ENCODE measurements at places on chromosomes 5 and 9.

DNA sequence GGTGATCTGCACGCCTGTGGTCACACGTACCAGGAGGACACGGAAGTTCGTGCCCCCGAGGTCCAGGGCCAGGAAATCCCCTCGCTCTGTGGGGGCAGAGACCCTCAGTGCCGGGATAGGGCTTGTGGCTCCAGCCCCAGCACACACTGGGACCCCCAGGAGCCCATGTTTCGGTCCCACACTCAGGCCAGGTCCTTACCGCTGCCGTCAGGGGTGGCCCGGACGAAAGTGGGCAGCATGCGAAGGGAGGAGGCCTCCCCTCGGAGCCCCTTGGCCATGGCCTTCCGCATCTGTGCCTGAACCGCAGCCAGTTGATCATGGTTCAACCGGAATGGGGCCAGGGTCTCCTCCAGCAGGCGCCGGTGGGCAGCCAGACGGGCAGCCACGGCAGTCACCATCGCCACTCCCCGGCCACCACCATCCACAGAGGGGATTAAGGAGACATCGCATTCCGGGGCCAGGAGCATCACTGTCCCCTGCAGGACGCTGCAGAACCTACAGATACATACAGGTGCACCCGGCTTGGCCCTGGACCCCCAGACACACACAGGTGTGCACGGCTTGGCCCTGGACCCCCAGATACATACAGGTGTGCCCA, 11.8 kb downstream of the HK3 start:
- DNase-seq = no peak

DNA sequence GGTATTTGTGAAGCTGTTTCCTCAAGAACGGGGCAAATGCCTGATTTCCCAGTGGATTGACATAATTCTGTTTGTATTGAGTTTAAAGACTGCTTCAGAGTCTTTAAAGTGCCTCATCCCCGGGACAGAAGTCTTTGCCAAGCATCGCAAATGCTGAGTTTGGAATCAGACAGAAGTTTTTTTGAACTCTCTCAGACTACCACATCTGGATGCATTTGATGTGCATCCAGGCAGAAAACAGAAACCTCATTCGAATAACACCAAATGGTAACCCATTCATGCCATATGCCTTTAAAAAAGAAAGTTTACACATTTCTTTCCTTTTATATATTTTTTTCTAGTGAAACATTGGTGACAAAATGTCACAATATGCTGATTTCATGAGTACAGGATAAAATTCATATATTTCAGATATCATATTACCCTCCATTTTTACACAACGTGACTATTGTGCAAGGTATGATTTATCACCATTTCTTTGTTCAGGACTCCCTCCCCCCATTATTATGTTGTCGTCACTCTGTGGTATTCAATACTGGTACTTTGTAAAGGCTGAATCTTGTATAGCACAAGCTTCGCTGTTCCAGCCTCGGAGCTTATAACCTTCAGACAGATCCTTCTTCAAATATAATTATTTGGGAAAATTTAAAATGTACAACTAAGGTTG, 91.1 kb downstream of the ZNF608 start:
- DNase-seq = no peak

GRCh38 chr5:163473635-163474243, 13.3 kb downstream of the HMMR start:
- no peak for DNase-seq

DNA sequence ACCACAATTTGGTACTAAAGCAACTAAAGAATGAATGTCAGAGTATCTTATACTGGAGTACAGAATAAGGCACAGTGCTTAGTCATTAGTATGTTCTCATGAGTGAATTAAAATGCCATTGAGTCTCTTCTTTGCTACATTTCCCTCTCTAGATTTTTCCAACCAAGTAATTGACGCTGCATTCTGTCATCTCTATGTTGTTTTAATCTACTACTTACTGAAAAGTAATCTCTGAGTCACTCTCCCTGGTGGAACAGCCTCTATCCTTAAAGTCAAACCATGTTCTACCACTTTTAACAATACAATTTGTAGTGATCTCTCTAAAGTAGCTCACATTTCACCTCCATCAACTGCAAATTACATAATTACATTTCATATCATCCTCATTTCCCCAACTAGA, 495.1 kb downstream of the CDH18 start:
- no peak for DNase-seq

- DNase-seq = no peak
These were observed 181.3 kb upstream of the GNA14 start for GRCh38 chr9:77829420-77829819.

- no peak for DNase-seq
These were observed 60.5 kb upstream of the C5orf46 start for GRCh38 chr5:147966829-147967228.

- no peak for DNase-seq
These were observed 77.5 kb upstream of the SYK start for GRCh38 chr9:90724112-90724511.

- no peak for DNase-seq
These were observed 25.4 kb downstream of the GPR21 start for GRCh38 chr9:123058834-123059233.

- peak; percentile 24 for DNase-seq
These were observed 2.7 kb downstream of the MLLT3 start for GRCh38 chr9:20619487-20620200.

DNA sequence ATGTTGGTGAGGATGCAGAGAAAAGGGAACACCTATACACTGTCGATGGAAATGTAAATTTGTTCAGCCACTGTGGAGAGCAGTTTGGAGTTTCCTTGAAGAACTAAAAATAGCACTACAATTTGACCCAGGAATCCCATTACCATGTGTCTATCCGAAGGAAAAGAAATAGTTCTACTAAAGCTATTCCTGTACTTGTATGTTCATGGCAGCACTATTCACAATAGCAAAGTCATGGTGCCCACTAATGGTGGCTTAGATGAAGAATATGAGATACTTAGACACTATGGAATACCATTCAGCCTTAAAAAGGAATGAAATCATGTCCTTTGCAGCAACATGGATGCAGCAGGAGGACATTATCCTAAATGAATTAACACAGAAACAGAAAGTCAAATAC, 50.2 kb upstream of the CAST start:
- no peak for DNase-seq

- no peak for DNase-seq
These were observed 597 bp downstream of the SPATA31E1 start for GRCh38 chr9:87883274-87883673.

- no peak for DNase-seq
These were observed 51.3 kb downstream of the SNX24 start for GRCh38 chr5:122896598-122897282.

GRCh38 chr9:7053903-7054302, 296.1 kb downstream of the KDM4C start:
- no peak for DNase-seq

GRCh38 chr5:175321927-175322532, 122.0 kb downstream of the DRD1 start:
- DNase-seq = peak; percentile 11

DNA sequence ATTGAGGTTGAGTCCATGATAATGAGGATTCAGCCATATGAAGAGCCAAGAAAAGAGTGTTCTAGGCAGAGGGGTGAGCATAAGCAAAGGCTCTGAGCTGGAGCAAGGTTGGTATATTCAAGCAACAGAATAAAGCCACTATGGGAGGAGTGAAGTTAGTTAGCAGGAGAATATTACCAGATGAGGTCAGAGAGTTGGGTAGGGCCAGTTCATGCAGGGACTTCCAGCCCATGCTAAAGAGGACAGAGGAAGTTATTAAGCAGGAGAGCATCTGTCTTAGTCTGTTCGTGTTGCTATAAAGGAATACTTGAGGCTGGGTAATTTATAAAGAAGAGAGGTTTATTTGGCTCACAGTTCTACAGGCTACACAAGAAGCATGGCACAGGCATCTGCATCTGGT, 57.1 kb upstream of the ATG10 start:
- no peak for DNase-seq

DNA sequence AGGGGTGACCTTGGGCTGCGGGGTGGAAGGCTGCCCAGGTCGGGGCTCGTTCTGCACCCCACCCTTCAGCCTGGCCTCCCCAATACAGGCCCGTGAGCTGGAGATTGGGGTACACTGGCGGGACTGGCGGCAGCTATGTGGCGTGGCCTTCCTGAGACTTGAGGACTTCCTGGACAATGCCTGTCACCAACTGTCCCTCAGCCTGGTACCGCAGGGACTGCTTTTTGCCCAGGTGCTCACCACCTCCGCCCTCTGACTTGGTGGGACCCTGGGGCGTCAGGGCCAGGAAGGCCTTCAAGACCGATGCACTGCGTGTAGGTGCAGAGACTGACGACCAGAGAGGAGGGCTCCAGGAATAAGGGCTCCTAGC, 10.5 kb downstream of the ZDHHC12 start:
- DNase-seq = no peak

DNA sequence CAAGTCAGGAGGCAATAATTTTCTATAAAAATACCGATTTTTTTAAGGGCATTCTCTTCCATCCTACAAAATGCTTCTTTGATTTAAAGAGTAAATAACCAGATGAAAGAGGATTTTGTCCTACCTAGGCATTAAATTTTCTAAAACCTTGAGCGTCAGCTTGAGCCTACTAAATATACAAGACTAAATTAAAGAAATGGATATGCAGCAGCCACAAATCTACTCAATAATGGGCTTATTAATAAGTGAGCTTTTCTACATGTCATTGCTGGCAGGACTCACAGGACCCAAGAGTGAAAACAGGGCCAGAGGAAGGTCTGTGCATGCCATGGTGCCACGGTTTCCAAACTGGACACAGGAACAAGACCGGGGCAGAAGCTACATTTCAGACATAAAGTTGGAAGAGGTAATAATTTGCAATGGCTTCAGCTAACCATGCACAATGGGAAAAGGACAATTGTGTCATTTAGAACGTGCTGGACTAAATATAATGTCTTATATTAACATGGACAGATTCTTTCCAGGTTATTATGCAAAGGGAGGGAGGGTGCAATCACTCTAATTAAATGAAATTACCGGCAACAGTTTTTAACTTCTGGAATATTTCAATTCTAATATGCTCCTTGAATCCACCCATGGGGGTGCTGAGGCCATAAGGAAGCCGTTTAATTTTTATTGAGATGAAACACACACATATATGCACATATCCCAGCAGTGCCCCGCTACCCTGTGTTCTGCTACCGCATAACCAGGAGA, 5.2 kb downstream of the WHRN start:
- DNase-seq = no peak

DNA sequence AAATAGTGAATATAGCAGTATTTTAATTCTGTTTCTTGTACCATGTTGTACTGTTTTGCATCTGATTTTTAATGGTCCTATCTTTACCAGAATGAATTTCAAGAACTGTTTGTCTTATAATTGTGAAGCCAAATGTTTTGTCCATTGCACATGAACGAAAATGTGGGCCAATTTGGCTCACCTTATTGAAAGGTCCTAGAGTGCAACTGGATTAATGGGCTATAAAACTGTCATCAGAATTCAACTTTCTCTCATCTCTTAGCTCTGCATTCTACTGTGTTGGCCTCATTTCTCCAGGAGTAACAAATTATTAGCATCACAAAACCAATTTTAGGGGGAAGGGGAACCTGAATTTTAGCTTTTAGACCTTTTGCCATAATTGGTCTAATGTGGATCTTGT, 179.4 kb upstream of the NUDT12 start:
- no peak for DNase-seq

- no peak for DNase-seq
These were observed 764 bp downstream of the CAMLG start for GRCh38 chr5:134738963-134739661.

DNA sequence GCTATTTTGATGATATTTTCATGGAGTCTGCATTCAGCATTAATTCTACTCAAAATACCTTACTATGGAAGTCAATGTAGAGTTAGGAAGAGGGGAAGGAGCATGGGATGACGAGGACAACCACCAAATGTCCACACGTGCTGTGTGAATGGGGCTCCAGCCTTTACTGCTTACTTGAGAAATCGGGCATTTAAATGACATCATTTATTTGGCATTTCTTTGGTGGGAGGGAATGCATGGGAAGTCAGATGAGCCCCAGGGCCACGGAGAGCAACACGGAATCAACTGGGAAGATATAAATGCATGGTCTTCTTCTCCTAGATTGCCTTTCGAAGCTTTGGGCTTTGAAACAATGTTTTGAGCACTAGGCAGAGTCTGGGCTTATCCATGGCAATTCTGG, 458.5 kb upstream of the KLF4 start:
- DNase-seq = no peak

- no peak for DNase-seq
These were observed 2.7 kb downstream of the PTGER4 start for GRCh38 chr5:40682154-40683017.

GRCh38 chr9:131545786-131546335, 538 bp downstream of the PRRT1B start:
- no peak for DNase-seq

DNA sequence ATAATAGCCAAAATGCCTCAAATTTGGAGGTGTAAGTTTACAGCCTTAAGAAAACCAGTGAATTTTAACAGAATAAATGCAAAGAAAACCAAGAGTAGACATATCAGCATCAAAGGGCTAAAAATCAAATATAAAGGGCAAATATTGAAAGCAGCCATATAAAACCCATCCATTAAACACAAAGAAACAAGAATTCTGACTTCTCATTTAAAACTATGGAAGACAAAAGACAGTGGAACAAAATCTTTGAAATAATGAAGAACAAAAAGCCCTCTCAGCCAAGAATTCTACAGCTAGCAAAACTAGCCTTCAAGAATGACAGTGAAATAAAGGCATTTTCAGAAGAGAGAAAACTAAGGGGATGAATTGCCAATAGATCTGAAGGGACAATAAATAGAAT, 91.3 kb upstream of the FST start:
- no peak for DNase-seq

GRCh38 chr5:174436750-174437149, 287.6 kb upstream of the MSX2 start:
- DNase-seq = no peak

- no peak for DNase-seq
These were observed 5.8 kb downstream of the NDUFS6 start for GRCh38 chr5:1806974-1807373.

GRCh38 chr5:37966291-37966690, 126.5 kb upstream of the GDNF start:
- DNase-seq = no peak

DNA sequence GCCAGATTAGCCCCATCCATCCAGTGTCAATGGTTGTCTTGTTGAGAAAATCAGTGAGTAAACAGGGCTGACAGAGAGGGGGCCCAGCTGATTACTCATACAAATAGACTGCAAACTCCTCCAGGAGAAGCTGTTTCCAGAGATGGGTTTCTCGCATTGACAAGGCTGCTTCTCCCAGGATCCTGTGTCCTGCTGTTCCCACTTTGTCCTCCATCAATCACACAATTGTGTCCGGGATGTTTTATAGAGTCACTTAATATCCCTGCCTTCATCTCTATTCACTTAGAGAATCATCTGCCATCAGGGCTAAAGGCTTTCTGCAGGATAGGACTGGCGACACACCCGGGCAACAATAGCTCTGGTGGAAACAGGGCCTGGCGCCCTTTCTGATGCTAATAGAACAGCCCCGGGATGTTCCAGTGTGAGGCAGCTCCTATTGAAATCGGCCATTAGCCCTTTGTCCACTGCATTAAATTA, 71.7 kb upstream of the TBCA start:
- DNase-seq = no peak

DNA sequence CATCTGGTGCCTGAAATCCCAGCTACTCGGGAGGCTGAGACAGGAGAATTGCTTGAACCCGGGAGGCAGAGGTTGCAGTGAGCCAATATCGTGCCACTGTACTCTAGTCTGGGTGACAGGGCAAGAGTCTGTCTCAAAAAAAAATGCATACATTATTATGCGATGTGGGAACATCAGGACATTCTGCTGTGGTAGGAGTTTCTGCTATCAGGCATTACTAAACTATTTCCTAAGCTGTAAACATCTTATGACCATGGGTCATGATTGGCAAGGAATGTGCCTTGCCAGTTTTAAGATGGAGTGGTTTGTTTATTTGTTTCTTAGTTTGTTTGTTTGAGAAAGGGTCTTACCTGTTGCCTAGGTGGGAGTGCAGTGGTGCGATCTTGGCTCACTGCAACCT, 45.1 kb upstream of the FAM120A start:
- no peak for DNase-seq

Data from CD8-positive, alpha-beta T cell (primary cell).